Activated CD8-positive, alpha-beta T cell treated with anti-CD3 and anti-CD28 coated beads, Interleukin-2, amount 10 ng/mL, durations not matched to agents 7 days and 5 days (primary cell): ENCODE measurements at places on chromosomes 13 and 19.

DNA sequence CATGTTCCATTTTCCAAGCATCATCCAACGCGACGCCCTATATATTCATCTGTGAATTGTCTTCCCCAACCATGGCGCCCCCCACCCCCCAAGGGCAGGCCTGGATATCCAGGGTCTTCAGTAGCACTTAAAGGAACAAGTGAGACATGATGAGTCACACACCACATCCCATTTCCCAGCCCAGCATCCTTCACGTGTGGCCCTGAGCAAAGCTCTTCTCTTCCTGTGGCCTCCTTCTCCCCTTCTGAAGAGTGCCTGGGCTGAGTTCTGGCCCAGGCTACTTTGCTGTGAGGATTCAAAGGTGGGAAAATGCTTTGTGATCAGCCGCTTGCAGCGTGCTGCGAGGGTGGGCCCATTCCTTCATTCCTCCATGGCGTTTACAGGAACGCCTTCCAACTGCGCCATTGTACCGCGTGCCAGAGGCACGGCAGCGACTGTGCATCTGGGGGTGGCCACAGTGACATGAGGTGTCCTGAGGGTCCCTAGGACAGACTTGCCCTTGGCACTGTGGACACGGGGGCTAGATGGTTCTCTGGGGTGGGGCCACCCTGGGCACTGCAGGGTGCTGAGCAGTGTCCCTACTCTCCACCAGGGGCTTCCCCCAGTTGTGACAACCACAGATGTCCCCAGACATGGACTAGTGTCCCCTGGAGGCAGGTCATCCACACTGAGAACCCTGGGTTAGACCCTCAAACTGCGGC is 11.7 kb downstream of the PLIN4 start:
- H3K36me3 ChIP-seq, result no peaks in the 10 kb centered on the region
- peak overlapping the region; percentile 18 for H3K27ac ChIP-seq
- DNase-seq, result peak; percentile 39
- H3K4me1 ChIP-seq, result peaks cover 9% of the 10 kb centered on the region

- no peaks in the 10 kb centered on the region for H3K36me3 ChIP-seq
- peak overlapping the region; percentile 3 for H3K4me3 ChIP-seq
- peaks cover 27% of the 10 kb centered on the region for H3K4me1 ChIP-seq
- peak; percentile 33 for DNase-seq
- H3K27me3 ChIP-seq, result no peaks in the 10 kb centered on the region
Measured at GRCh38 chr13:39892721-39893685, 237.5 kb downstream of the COG6 start.

DNA sequence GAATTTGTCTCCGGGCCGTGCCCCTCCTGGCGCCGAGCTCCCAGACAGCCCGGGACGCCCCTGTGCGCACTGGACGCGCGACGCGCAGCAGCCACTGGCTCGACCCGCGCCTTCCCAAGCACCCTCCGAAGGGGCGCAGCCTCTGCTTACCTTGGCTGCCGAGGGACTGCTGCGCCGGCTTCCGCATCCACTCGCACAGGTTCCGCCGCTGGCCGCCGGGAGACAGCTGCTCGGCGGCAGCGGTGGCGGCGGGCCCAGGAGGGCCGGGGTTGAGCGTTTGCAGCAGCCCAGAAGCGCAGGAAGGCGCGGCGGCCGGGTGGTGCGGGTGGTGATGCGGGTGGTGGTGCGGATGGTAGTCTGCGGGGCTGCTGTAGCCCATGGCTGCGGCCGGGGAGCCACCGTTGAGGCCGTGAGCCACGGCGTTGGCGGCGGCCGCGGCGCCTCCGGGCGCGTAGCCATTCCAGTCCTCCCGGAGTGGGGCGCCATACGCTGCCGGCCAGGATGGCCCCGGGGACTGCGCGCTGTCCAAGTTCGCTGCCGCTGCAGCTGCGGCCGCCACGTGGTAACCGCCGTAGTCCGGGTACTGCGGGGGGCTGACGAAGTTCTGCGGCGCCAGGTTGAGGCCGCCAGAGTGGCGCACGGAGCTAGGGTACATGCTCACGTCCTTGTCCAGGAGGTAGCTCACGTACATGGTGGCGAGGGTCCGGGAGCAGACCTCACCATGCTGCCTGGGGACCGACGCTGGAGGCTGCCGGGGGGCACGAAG is 616 bp downstream of the CDX2 start:
- no peak overlapping the region for H3K27ac ChIP-seq
- peaks cover 2% of the 10 kb centered on the region for H3K4me1 ChIP-seq
- H3K27me3 ChIP-seq, result peaks cover 77% of the 10 kb centered on the region
- no peak for DNase-seq
- no peak overlapping the region for H3K4me3 ChIP-seq

- no peak overlapping the region for H3K27ac ChIP-seq
- no peak for DNase-seq
- H3K4me1 ChIP-seq, result no peaks in the 10 kb centered on the region
- peaks cover 15% of the 10 kb centered on the region for H3K27me3 ChIP-seq
Measured at GRCh38 chr13:43802511-43802910, 15.7 kb upstream of the ENOX1 start.

- no peak overlapping the region for H3K4me3 ChIP-seq
- no peaks in the 10 kb centered on the region for H3K27me3 ChIP-seq
- peaks cover 5% of the 10 kb centered on the region for H3K4me1 ChIP-seq
Measured at GRCh38 chr13:95146486-95146885, 154.8 kb downstream of the ABCC4 start.

GRCh38 chr19:46378268-46378667 is 31.4 kb downstream of the PPP5C start:
- peaks cover 59% of the 10 kb centered on the region for H3K36me3 ChIP-seq
- peaks cover 2% of the 10 kb centered on the region for H3K4me1 ChIP-seq
- no peak for DNase-seq
- no peak overlapping the region for H3K4me3 ChIP-seq
- H3K27ac ChIP-seq, result no peak overlapping the region
- no peaks in the 10 kb centered on the region for H3K27me3 ChIP-seq

GRCh38 chr13:111664696-111665095 is 344.3 kb downstream of the TEX29 start:
- no peaks in the 10 kb centered on the region for H3K4me1 ChIP-seq
- no peak overlapping the region for H3K27ac ChIP-seq
- H3K4me3 ChIP-seq, result no peak overlapping the region
- H3K36me3 ChIP-seq, result no peaks in the 10 kb centered on the region

DNA sequence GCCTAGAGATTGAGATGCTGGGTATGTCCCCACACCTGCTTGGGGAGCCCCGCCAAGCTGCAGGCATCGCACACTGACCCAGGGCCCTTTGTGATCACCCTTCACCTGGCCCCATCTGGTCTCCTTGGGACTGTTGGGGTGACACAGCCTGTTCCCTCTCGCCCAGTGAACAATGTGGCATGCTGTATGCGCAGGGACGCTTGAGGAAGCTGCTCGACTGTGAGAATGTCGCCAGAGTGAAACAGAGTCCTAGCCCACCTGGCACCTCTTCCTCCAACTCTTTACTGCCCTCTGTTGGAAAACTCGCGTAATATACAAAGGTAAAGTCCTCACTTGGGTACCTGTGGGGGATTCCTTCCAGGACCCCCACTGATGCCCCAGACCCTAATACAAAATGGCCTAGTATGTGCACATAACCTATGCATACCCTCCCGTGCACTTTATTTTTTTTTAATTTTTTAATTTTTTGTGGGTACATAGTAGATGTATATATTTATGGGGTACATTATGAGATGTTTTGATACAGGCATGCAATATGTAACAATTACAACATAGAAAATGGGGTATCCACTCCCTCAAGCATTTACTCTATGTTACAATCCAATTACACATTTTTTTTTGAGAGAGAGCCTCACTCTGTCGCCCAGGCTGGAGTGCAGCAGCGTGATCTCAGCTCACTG is 9.0 kb downstream of the BLOC1S3 start:
- H3K4me3 ChIP-seq, result no peak overlapping the region
- peaks cover 5% of the 10 kb centered on the region for H3K4me1 ChIP-seq
- DNase-seq, result peak; percentile 60
- H3K27me3 ChIP-seq, result peaks cover 2% of the 10 kb centered on the region
- peaks cover 2% of the 10 kb centered on the region for H3K36me3 ChIP-seq
- H3K27ac ChIP-seq, result no peak overlapping the region

- peaks cover 29% of the 10 kb centered on the region for H3K4me1 ChIP-seq
- peaks cover 70% of the 10 kb centered on the region for H3K27me3 ChIP-seq
- no peak for DNase-seq
- H3K27ac ChIP-seq, result no peak overlapping the region
Measured at GRCh38 chr19:41997851-41998229, 3.8 kb upstream of the ATP1A3 start.

DNA sequence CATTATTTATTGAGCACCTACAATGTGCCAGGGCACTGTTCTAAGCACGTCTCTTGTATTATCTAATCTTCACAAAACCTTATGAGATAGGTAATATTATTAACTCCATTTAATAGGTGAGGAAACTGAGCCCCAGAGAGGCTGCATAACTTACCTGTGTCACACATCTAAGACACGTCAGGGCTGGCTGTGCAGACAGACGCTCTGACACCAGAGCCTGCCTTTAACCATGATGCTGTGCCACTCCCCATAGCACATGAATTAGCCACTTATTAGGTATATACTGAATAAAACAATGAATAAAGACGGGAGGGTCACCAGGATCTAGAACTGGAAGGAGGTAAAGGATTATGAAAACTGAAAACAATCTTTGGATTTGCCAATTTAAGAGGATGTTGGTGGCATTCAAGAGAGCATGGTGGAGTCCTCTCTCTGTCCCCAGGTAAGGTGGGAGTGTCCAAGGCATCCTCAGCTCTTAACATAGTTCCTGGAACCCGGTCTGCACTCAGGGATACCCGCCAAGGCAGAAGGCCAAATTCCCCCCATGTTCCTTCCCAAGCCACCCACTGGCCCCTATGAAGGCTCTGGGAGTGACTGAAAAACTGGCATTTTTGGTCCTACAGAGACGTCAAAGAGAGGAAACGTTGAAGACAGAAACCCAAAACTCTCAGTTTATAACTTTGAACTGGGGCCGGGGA is 479.7 kb downstream of the FOXO1 start:
- H3K4me1 ChIP-seq, result peaks cover 85% of the 10 kb centered on the region
- peaks cover 18% of the 10 kb centered on the region for H3K36me3 ChIP-seq
- no peaks in the 10 kb centered on the region for H3K27me3 ChIP-seq
- peak overlapping the region; percentile 98 for H3K27ac ChIP-seq
- DNase-seq, result no peak
- H3K4me3 ChIP-seq, result peak overlapping the region; percentile 62

DNA sequence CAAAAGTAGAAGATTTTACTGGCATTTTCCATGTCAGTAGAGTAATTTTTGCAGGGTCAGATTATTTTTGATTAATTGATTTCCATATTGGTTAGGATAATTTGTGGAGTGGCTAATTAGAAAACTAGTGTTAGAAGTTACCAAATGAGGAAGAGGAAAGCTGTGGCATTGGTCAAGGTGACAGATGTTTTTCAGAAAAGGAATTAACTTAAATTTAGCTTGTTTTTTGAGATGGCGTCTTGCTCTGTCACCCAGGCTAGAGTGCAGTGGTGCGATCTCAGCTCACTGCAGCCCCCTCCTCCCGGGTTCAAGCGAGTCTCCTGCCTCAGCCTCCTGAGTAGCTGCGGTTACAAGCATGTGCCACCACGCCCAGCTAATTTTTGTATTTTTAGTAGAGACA is 28.8 kb downstream of the LSM14A start:
- H3K27ac ChIP-seq, result no peak overlapping the region
- H3K36me3 ChIP-seq, result peaks cover 45% of the 10 kb centered on the region
- H3K4me3 ChIP-seq, result no peak overlapping the region
- no peaks in the 10 kb centered on the region for H3K27me3 ChIP-seq
- DNase-seq, result no peak

DNA sequence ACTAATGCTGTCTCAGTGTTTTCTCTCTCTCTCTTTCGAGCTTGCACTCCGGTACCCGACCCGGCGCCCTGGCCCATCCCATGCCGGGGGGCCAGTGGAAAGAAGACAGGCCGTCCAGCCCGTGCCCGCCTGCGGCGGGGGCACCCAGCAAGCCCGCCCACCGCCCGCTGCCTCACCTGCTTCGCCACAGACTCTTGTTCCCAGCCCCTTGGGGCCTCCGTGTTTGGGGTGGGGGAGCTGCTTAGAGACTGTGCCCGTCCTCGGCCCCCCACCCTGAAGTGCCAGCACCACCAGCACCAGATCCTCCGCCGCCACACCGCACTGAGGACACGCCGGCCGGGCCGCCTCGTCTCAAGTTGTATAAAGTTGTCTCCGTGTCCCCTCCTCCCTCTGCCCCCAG is 2.4 kb downstream of the LENG9 start:
- peaks cover 51% of the 10 kb centered on the region for H3K36me3 ChIP-seq
- peak overlapping the region; percentile 81 for H3K27ac ChIP-seq
- H3K4me3 ChIP-seq, result no peak overlapping the region
- DNase-seq, result no peak

GRCh38 chr13:27353166-27353583 is 71.2 kb upstream of the GTF3A start:
- H3K27me3 ChIP-seq, result peaks cover 9% of the 10 kb centered on the region
- H3K36me3 ChIP-seq, result no peaks in the 10 kb centered on the region
- H3K4me1 ChIP-seq, result no peaks in the 10 kb centered on the region

DNA sequence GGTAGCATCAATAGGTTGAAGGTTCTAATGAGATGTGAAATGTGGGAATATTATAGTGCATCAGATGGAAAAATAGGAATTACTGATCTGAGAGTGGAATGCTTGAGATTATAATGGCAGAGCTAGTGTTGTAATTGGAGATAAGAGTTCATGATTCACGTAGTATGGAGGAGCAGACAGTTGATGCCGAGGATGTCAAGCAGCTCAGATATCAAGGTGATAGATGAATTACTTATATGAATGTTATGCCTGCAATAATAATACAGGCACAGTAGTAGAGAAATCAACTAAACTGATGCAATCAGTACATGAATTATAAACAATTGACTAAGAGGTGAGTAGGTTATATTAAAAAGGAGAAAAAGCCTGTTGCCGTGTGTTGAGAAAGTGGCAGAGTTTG is 793.2 kb upstream of the GPC6 start:
- H3K4me1 ChIP-seq, result no peaks in the 10 kb centered on the region
- H3K36me3 ChIP-seq, result no peaks in the 10 kb centered on the region
- no peak for DNase-seq
- H3K27me3 ChIP-seq, result no peaks in the 10 kb centered on the region
- H3K4me3 ChIP-seq, result no peak overlapping the region

DNA sequence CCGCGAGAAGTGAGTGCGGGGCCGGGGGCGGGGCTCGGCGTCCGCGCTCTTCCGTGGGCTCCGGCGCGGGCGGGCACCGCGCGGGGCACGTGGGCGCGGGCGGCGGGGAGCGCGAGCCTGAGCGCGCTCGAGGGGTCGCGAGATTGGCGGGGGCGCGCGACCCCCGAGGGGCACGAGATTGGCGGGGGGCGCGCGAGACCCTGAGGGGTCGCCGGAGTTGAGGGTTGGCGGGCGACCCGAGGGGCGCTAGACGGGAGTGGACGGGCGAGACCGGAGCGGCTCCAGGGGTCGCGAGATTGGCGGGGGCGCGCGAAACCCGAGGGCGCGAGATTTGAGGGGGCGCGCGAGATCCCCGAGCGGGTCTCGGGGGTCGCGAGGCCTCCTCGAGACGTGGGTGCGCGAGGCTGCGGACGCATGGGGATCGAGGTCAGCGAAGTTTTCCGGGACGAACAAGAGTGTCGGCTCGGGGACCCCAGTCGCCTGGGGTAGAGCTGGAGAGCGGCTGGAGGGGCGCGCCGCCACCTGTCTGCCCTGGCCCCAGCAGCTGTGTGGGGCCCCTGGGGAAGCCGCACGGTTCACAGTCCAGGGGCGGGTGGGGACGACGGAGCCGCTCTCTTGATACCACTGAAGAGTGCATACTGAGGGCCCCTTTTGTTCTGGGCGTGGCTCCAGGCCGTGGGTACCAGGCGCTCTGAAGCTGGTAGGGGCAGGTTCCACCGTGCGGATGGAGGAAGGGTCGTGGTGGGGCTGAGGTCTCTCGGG is 682 bp downstream of the SSBP4 start:
- H3K4me3 ChIP-seq, result peak overlapping the region; percentile 93
- H3K27me3 ChIP-seq, result no peaks in the 10 kb centered on the region
- H3K4me1 ChIP-seq, result peaks cover 82% of the 10 kb centered on the region
- peaks cover 28% of the 10 kb centered on the region for H3K36me3 ChIP-seq
- DNase-seq, result peak; percentile 71

- peaks cover 65% of the 10 kb centered on the region for H3K4me1 ChIP-seq
- H3K4me3 ChIP-seq, result peak overlapping the region; percentile 69
- DNase-seq, result peak; percentile 92
- peak overlapping the region; percentile 96 for H3K27ac ChIP-seq
- no peaks in the 10 kb centered on the region for H3K27me3 ChIP-seq
Measured at GRCh38 chr19:4369109-4369887, 25.9 kb downstream of the MPND start.
